NCI-H1092 treated with DMSO at 0.1 percent for 48 hours (cell line): ENCODE measurements at places on chromosomes 12 and 14.

DNA sequence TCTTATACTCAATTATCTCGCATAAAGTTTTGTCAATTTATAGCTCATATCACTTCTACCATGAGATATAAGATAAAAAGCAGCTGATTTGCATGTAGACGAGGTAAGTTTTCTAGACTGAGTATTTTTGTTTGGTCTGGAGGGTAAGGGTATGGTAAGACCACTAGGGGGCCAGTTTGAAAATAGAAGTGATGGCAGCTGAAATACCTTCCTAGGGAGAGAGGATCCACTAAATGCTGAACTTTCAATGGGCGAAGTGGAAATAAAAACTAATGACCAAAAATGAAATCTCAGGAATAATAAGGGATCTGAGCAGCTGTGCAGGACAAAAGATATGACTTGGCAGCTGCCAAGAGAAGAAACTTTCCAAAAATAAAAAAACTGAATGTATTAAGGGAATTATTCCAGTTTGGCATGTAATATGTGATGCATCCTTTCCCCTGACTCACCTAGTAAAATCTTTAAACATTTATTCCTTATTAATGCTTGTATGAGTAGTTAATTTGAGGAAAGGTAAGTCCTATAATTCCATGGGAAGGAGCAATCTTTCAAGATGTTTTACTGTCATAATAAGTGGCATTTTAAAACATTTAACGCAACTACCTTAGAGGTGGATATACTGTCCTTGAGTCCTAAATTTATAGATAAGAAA lies 754.5 kb downstream of the C12orf50 start:
- DNase-seq, result peak; percentile 6

DNA sequence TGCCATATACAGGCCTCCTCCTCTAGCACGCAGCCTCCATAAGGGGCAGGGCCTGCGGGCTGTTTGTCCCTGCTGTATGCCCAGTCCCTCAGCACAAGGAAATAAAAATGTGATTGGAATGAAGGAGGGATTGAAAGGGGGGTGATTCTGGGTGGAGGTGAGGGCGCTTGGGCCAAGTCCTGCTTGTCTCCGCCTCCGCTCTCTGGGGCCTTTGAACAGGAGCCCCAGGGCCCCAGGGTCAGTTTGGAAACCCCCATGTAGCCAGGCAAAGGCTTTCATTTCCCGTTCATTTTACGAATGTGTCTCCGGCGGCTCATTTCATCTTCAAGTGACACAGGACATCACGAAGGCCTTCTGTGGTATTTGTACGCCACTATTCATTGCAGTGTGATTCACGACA lies 4.5 kb upstream of the CACNA2D4 start:
- no peak for DNase-seq

DNA sequence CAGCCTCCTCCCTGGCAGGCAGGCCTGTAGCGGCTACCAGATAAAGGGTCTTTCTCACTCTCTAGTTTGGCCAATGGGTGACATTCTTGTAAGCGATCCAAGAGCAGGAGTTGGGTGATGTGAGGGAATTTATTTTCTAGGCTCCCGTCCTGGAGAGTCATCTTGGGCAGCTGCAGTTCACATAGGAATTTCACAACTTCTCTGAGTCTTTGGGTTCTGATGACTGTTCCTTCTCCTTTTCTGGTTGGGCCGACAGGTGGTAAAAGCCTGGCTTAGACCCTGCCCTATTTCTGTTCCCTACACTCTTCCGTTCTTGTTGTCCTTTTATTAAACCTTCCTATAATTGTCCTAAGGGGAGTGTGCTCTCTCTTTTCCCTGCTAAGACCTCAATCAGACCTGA lies 42.6 kb upstream of the POC1B start:
- DNase-seq, result no peak

DNA sequence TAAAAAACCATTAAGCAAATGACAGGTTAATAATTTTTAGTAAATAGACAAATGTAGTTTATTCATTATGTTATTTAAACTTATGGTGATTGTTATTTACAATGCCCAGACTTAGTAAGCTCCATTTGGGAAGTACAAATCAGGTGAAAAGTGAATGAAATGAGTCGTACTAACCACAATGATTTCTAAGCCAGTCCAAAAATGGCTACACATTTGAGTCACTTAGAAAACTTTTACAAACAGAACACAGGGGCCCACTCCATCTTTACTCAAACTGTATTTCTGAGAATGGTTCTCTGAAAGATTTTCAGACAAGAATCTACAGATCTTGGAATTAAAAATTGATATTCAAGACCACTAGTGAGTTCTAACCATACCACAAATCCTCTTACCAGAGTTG lies 653.3 kb upstream of the MIS18BP1 start:
- no peak for DNase-seq

DNA sequence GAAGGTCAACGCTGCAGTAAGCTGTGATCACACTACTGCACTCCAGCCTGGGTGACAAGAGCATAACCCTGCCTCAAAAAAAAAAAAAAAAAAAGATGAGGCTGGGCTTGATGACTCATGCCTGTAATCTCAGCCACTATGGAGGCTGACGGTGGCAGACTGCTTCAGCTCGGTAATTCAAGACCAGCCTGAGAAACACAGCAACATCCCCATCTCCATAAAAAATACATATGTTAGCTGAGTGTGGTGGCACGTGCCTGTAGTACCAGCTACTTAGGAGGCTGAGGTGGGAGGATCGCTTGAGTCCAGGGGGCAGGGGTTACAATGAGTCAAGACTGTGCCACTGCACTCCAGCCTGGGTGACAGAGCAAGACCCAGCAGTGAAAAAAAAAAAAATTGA lies 50.4 kb downstream of the GXYLT1 start:
- no peak for DNase-seq

GRCh38 chr12:46470036-46470627 lies 97.6 kb upstream of the SLC38A2 start:
- no peak for DNase-seq
